ENCODE measurements at places on chromosomes 12 and 14. TPM values are rescaled to one million over a fixed set of nuclear protein-coding genes. Genes with fewer than 3 reads are reported as not detected.

The DDN gene
- total RNA-seq: 0.09 TPM

The SLC6A15 gene
- 0.09 TPM for total RNA-seq

The VWF gene
- total RNA-seq: 6.7 TPM

The PIWIL1 gene
- total RNA-seq: 0.28 TPM

DNA sequence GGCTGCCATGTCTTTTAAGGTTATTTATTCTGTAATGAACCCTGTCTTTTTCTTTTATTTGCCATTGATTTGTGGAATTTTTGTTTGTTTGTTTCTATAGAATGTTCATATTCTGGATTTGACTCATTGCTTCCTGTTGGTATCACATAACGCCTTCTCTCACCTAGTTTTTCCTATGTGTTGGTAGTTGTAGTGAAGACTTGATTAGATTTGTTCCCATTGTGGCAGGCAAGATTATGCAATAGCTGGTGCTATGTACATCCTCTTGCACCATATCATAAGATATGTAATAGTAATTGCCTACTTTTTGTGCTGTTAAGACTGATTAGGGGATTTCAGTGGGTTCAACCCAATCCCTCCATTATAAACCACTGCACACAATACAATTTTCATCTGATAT, 3.9 kb upstream of the KRT6B start:
- H3K27me3 ChIP-seq: no peaks in the 10 kb centered on the region
- no peaks in the 10 kb centered on the region for H3K4me1 ChIP-seq
- H3K36me3 ChIP-seq: no peaks in the 10 kb centered on the region
- no peak for DNase-seq
- no peak overlapping the region for H3K4me3 ChIP-seq

- no peaks in the 10 kb centered on the region for H3K36me3 ChIP-seq
- H3K27ac ChIP-seq: no peak overlapping the region
- no peaks in the 10 kb centered on the region for H3K27me3 ChIP-seq
Measured at GRCh38 chr12:5220099-5220498, 176.4 kb downstream of the KCNA5 start.

DNA sequence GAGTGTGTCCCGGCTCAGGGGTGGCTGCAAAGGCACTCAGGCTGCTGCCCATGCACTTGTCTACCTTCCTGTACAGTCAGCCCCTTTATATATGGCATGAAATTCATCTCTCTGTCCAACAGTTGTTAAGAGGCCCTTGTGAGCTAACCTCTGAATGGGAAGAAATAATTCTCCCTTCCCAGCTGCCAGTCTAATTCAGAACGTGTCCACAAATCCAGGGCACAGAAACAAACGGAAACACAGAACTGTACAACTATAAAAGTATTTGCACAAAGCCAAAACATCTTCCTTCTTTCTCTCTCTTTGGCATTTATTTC, 849 bp downstream of the KRT5 start:
- H3K27ac ChIP-seq: no peak overlapping the region
- peaks cover 23% of the 10 kb centered on the region for H3K4me1 ChIP-seq
- peaks cover under 1% of the 10 kb centered on the region for H3K27me3 ChIP-seq
- H3K4me3 ChIP-seq: peak overlapping the region; percentile 11

GRCh38 chr14:72776701-72777261, 117.1 kb downstream of the DPF3 start:
- no peak overlapping the region for H3K4me3 ChIP-seq
- H3K4me1 ChIP-seq: peaks cover 8% of the 10 kb centered on the region
- H3K36me3 ChIP-seq: no peaks in the 10 kb centered on the region
- H3K27ac ChIP-seq: no peak overlapping the region

DNA sequence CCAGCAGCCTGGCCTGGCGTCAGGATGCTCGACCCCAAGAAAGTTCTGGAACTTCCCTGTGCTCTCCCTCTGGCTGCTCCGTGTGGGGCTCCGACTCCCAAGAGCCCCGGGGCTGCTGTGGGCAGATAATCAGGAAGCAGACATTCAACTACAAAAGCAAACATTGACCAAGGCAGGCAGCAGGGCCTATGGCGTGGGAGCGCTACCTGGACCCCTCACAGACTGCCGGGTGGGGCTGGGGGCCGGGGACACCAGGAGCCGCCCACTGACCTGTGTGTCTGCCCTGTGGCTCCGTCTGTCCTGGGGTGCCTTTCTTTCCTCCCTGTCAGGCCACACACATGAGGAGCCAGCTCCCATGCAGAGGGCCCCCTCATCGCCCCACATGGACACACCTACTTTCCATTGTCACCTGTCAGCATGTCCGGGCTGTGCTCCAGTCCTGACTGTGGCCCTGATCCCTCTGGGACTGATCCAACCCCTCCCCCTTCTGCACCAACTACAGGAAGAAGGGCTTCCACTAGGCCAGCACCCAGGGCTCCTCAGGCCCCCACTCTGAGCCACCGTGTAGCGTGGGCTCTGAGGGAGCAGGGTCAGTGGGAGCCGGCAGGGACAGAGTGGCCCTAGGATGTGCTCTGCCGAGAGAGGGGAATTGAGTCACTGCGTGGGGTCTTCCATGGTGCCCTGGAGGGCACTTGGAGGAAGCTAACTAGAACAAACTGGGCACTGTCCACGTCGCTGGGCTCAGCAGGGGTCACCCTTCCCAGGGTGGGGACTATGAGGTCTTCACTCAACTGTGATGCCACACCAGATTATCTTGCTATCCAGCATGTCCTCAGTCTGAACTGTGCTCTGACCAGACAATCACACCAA, 215.4 kb upstream of the C14orf180 start:
- no peak overlapping the region for H3K4me3 ChIP-seq
- no peaks in the 10 kb centered on the region for H3K36me3 ChIP-seq
- no peaks in the 10 kb centered on the region for H3K4me1 ChIP-seq
- no peak overlapping the region for H3K27ac ChIP-seq
- H3K27me3 ChIP-seq: no peaks in the 10 kb centered on the region
